ENCODE measurements at places on chromosomes 2 and 18. TPM values are rescaled to one million over a fixed set of nuclear protein-coding genes. Genes with fewer than 3 reads are reported as not detected.

Gene TEX44
- polyA plus RNA-seq = not detected

Gene SERPINB5
- 0.09 TPM for polyA plus RNA-seq

Gene TCF23
- 0.51 TPM for polyA plus RNA-seq

Gene CABLES1
- 26.4 TPM for polyA plus RNA-seq

Gene TMEM163
- polyA plus RNA-seq = 2.3 TPM

Gene NTSR2
- not detected for polyA plus RNA-seq

Gene PPIG
- polyA plus RNA-seq = 92.7 TPM

Gene MARCHF4
- polyA plus RNA-seq = 0.11 TPM

Gene ZNF385B
- 13.6 TPM for polyA plus RNA-seq

Gene XDH
- polyA plus RNA-seq = 0.12 TPM

Gene GCG
- not detected for polyA plus RNA-seq

Gene ABHD1
- polyA plus RNA-seq = 1.3 TPM

Gene MATN3
- polyA plus RNA-seq = 3.5 TPM

Gene FAM237A
- not detected for polyA plus RNA-seq

Gene BABAM2
- 57.8 TPM for polyA plus RNA-seq

Gene ALK
- 0.17 TPM for polyA plus RNA-seq

Gene DSG4
- not detected for polyA plus RNA-seq

Gene GPR75
- 2.1 TPM for polyA plus RNA-seq

Gene ZAP70
- polyA plus RNA-seq = 2.6 TPM

Gene CPLX4
- polyA plus RNA-seq = 0.16 TPM

Gene CHPF
- 33.8 TPM for polyA plus RNA-seq

Gene ABCG8
- polyA plus RNA-seq = 1.2 TPM

Gene ZC3H8
- 24.5 TPM for polyA plus RNA-seq

Gene CDH20
- 3.6 TPM for polyA plus RNA-seq

Gene SLC23A3
- polyA plus RNA-seq = 22.7 TPM

Gene CPO
- 1.00 TPM for polyA plus RNA-seq

Gene GALR1
- 0.15 TPM for polyA plus RNA-seq

Gene FOXD4L1
- 0.11 TPM for polyA plus RNA-seq
